ENCODE measurements at places on chromosomes 1 and 21.

GRCh38 chr1:204073837-204074273 is 940 bp downstream of the SOX13 start:
- DNase-seq, result no peak

- DNase-seq, result no peak
Observed at GRCh38 chr1:87501738-87502137, 173.1 kb downstream of the LMO4 start.

GRCh38 chr1:33610864-33611455 is 138.5 kb downstream of the ZSCAN20 start:
- no peak for DNase-seq

DNA sequence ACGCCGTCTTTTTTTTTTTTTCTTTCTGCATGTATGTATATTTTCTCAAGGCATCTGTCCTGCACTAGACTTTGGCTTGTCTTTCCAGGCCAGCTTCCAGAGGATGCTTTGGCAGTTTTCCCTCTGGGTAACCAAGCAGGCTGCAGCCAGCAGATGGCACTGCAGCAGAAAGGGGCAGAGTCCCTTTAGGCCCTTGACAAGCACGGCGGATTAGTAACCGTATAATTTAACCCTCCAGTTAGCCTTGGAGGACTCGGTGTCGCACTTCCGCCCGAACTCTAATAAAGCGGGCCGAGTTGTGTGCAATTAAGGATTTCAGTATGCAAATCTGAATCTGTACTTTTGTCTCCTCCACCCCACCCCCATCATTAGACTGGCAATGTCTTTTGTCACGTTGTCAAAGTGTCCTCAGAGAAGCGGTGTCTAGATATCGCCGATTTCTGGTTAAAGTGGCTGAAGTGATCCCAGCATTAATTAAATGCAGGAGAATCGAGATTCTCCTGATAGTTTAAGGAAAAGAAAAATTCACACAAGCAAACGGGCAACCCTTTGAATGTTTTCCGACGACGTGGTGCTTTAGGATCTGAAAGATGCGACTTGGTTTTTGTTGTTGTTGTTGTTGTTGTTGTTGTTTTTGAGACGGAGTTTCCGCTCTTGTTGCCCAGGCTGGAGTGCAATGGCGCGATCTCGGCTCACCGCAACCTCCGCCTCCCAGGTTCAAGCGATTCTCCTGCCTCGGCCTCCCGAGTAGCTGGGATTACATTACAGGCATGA is 1.1 kb upstream of the TMEM167B start:
- DNase-seq, result no peak
